ENCODE measurements at places on chromosomes 1 and 21.

GRCh38 chr1:160633330-160633903 is 13.4 kb downstream of the SLAMF1 start:
- H3K36me3 ChIP-seq = peaks cover 84% of the 10 kb centered on the region
- peak overlapping the region; percentile 85 for H3K27ac ChIP-seq
- peak overlapping the region; percentile 17 for H3K4me3 ChIP-seq
- no peaks in the 10 kb centered on the region for H3K27me3 ChIP-seq

DNA sequence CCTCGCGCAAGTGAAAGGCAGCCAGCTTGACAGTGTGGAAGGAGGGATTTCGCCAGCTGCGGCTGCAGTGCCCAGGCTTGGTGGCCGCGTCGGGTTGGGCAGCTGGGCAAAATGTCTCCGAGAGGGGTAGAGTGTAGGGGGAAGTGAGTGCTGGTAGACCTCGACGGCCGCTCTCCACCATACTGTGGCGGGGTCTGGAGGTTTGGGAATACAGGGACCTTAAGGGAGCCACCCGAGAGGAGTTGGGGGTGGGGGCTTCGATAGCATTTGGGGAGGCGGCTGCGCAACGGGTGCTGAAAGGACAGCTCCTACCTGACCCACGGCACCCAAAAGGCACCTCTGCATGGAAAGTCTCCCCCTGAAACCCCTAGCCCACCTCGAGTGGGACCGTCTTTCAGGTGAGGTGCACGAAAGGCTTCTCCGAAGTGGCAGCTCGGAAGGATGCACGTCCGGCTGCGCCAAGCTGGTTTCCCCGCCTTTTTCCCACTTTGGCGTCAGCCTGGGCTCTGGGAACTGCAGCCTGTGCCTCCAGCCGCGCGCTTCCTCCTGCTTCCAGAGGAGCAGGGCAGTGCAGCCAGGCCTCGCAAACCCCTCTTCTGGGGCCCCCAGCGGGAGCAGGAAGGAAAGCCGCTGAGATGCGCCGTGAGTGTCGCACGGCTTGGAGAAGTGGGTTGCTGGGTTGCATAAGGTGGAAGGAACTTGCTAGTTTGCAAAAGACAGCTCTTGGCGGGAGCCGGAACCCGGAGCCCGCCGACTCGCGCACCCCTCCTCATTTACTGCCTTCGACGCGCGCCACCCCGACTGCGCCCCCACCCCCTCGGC is 531 bp upstream of the HMGN2 start:
- peak overlapping the region; percentile 93 for H3K4me3 ChIP-seq
- peaks cover 57% of the 10 kb centered on the region for H3K4me1 ChIP-seq
- peak overlapping the region; percentile 99 for H3K27ac ChIP-seq
- peaks cover 57% of the 10 kb centered on the region for H3K36me3 ChIP-seq

DNA sequence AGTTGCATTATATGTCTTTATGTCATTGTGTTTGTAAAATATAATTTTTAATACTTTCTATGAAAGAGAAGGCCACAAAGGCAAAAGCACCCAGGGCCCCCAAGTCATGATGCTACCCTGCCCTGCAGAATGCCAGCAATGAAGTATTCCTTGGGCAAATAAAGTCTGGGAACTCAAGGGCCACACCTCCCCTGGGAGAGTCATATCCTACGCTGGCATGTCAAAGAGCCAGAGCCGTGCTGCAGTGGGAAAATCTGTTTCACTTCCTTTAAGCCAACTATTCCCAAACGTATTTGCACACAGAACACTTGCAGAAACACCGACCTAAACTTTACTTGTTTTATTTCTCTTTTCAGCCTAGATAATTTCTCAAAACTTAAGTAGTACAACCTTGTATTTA is 98.4 kb upstream of the KAZN start:
- H3K27ac ChIP-seq = no peak overlapping the region
- no peaks in the 10 kb centered on the region for H3K4me1 ChIP-seq
- no peak overlapping the region for H3K4me3 ChIP-seq
- no peak for DNase-seq
- H3K27me3 ChIP-seq = no peaks in the 10 kb centered on the region

- DNase-seq = peak; percentile 57
- H3K27me3 ChIP-seq = no peaks in the 10 kb centered on the region
- H3K36me3 ChIP-seq = no peaks in the 10 kb centered on the region
- peaks cover 3% of the 10 kb centered on the region for H3K4me1 ChIP-seq
- H3K27ac ChIP-seq = no peak overlapping the region
Observed at GRCh38 chr21:32826329-32827167, 55.0 kb upstream of the PAXBP1 start.

- no peak for DNase-seq
- no peaks in the 10 kb centered on the region for H3K4me1 ChIP-seq
- no peaks in the 10 kb centered on the region for H3K36me3 ChIP-seq
- H3K4me3 ChIP-seq = no peak overlapping the region
Observed at GRCh38 chr1:2930913-2931723, 90.1 kb upstream of the ACTRT2 start.

- no peak overlapping the region for H3K27ac ChIP-seq
- peaks cover 25% of the 10 kb centered on the region for H3K36me3 ChIP-seq
- H3K4me3 ChIP-seq = no peak overlapping the region
- DNase-seq = no peak
Observed at GRCh38 chr21:42400525-42400924, 3.2 kb upstream of the UBASH3A start.

DNA sequence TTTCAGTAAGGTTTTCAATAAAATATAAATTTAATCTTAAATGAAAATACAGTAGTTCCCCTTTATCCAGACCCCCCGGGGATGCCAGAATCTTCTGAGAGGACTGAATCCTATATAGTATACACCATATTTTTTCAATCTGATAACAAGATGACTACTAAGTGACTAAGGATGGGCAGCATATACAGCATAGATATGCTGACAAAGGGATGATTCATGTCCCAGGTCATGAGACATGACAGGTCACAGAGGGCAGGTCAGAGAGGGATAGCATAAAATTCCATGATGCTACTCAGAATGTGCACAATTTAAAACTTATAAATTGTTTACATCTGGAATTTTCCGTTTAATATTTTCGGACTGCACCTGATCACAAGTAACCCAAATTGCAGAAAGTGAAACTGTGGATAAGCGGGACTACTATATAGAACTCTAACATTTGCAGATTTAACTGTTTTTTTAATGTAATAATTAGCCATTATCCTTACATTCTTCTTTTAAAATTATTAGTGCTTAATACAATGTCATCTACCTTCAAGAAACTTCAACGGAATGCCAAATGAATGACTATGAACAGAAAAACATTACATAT is 48.8 kb downstream of the LRRC40 start:
- no peak for DNase-seq
- no peak overlapping the region for H3K4me3 ChIP-seq
- H3K36me3 ChIP-seq = peaks cover 6% of the 10 kb centered on the region
- no peaks in the 10 kb centered on the region for H3K4me1 ChIP-seq
- H3K27me3 ChIP-seq = no peaks in the 10 kb centered on the region

- no peaks in the 10 kb centered on the region for H3K4me1 ChIP-seq
- no peak for DNase-seq
- H3K27me3 ChIP-seq = no peaks in the 10 kb centered on the region
- H3K27ac ChIP-seq = no peak overlapping the region
Observed at GRCh38 chr21:28875078-28875477, 117.6 kb downstream of the LTN1 start.

DNA sequence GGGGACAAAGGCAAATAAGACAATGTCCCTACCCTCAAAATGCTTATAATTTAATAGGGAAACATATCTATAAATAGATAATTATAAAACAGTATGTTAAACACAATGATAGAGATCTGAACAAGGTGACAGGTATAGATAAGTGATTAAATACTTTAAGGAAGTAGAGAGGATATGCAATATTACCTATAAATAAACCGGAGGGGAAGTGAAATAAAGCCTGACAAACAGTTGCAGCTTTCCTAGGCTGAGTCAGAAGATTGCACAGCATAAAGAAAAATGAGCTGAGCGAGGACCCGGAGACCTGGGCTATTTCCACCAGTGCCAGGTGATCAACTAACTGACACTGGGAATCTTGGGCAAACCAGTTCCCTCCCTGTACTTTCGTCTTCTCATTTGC is 11.5 kb upstream of the PSRC1 start:
- H3K4me1 ChIP-seq = no peaks in the 10 kb centered on the region
- no peak for DNase-seq
- peaks cover 67% of the 10 kb centered on the region for H3K27me3 ChIP-seq
- no peak overlapping the region for H3K4me3 ChIP-seq

GRCh38 chr1:150560576-150561253 is 11.5 kb downstream of the ADAMTSL4 start:
- DNase-seq = peak; percentile 90
- H3K36me3 ChIP-seq = peaks cover 7% of the 10 kb centered on the region
- H3K4me1 ChIP-seq = peaks cover 50% of the 10 kb centered on the region
- peak overlapping the region; percentile 96 for H3K4me3 ChIP-seq
- peak overlapping the region; percentile 100 for H3K27ac ChIP-seq

GRCh38 chr1:184359909-184360308 is 26.9 kb upstream of the C1orf21 start:
- no peak overlapping the region for H3K27ac ChIP-seq
- peaks cover 15% of the 10 kb centered on the region for H3K27me3 ChIP-seq
- no peak for DNase-seq
- H3K4me3 ChIP-seq = no peak overlapping the region
- H3K36me3 ChIP-seq = no peaks in the 10 kb centered on the region

Data from activated naive CD4-positive, alpha-beta T cell treated with anti-CD3 and anti-CD28 coated beads, Interleukin-2, amount 10 ng/mL, durations not matched to agents 7 days and 5 days (primary cell).